Epithelial cell of prostate (primary cell): ENCODE measurements at places on chromosomes 16 and 17.

- DNase-seq: no peak
These were observed 37.2 kb upstream of the CCNF start for GRCh38 chr16:2392025-2392424.

GRCh38 chr17:77478281-77478680 lies 337.5 kb downstream of the SEC14L1 start:
- no peak for DNase-seq

GRCh38 chr17:72594248-72594647 lies 473.4 kb downstream of the SOX9 start:
- no peak for DNase-seq

GRCh38 chr17:51921500-51921899 lies 237.0 kb downstream of the CA10 start:
- no peak for DNase-seq

- no peak for DNase-seq
These were observed 37.6 kb upstream of the ABCC11 start for GRCh38 chr16:48284772-48285409.

GRCh38 chr16:27991876-27992275 lies 71.6 kb downstream of the GSG1L start:
- no peak for DNase-seq

- no peak for DNase-seq
These were observed at the start of gene P4HB for GRCh38 chr17:81859906-81860755. Gene P4HB, minus strand, starts transcription at chr17:81860535. Its CDS starts 64 bp downstream, at chr17:81860471.

GRCh38 chr17:77640916-77641605 lies 317.4 kb upstream of the TNRC6C start:
- DNase-seq: no peak

DNA sequence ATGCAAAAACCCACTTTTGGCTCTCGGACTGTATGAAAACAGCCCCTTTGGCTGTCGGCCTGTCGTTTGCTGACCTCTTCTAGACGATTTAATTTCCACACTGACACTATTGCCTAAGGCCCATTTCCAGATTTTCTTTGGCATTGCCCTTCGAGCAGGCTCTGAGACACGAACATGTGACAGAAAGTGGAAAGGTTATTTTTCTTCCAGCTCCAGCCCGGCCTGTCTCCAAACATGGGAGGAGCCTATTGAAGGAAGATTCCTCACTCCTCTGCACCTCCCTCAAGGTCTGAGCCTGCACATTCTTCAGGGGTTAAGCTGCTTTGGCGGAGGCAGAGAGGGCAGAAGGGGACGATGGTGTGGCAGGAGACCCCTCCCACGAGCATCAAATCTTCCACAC lies 85.9 kb upstream of the FOXF1 start:
- DNase-seq: no peak

- no peak for DNase-seq
These were observed 5.2 kb downstream of the BAIAP2 start for GRCh38 chr17:81039854-81040758.
